NCI-H2081 (cell line): ENCODE measurements at places on chromosomes 6 and 20.

DNA sequence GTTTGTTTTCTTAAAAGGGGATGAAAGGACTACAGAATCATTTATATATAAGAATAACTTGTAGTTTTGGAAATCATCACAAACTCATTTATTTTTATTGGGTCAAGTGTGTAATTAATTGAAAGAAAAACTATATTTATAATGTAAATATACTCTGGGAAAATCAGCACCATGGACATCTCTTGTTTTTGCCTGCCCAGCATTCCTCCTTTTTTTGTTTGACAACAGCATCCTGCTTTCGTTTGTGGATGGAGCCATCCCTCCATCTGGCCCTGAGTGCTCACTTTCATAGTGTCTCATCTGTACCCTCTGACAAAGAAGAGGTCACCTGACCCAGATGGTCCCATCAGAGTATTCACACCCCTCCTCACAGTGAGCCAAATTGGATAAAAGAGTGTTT, 308.2 kb upstream of the HTR1E start:
- no peak for DNase-seq

DNA sequence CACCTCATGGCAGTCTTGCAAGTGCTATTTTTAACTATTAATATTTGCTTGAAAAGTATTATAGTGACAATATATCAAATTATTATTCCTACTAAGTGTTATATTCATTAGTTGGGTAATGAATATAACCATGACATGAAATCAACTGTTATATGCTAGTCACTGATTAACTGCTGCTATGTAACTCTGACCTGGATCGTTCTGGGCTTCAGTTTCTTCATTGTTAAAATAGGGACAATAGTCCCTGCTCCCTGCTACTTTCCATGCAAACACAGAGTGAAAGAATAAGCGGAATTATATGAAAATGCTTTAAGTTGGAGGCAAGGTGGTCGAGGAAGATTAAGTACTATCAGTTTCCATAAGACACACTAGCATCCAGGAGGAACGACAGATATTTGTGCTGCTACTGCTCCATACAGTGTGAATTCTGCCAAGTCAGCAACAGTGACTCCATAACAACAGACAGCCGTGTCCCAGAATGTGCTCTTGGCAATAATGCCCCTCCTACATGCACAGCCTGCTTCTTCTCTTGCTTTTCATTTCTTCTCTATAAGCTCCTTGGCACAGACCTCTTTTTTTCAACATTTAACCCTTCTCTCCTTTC, 107.2 kb downstream of the CHD6 start:
- no peak for DNase-seq

GRCh38 chr20:20391766-20392165, 23.9 kb downstream of the INSM1 start:
- no peak for DNase-seq

- DNase-seq, result peak; percentile 59
Observed at GRCh38 chr6:87066449-87067333, 28.2 kb downstream of the CGA start.

DNA sequence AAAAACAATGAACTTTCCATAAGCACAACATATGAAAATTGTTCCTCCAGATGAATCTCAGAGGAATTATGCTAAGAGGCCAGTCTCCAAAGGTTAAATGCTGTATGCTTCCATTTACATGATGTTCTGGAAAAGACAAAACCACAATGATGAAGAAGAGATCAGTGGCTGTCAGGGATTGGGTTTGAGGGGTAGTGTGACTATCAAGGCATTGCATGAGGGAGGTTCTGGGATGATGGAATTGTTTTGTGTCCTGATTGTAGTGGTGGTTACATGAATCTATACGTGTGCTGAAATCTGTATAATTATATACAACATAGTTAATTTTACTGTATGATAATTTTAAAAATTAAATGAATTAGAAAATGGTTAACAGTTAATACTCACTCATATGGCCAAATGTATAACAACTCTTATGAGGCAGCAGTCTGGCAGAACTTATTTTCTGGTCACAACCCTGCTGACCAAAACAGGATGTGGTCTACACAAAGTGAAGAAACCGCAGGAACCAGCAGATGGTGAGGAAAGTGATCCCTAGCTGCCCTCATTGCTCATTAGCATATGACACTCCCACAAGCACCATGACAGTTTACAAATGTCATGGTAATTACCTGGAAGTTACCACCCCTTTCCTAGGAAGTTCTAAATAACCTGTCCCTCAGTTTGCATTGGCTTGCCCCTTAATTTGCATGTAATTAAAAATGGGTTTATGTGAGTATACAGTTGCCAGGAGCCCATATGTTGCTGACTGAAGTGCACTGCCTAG, 31.9 kb downstream of the NSFL1C start:
- peak; percentile 21 for DNase-seq

- DNase-seq, result no peak
Observed at GRCh38 chr6:76866091-76866915, 597.0 kb downstream of the HTR1B start.

- DNase-seq, result no peak
Observed at GRCh38 chr6:124434421-124434820, 527.8 kb upstream of the RNF217 start.

DNA sequence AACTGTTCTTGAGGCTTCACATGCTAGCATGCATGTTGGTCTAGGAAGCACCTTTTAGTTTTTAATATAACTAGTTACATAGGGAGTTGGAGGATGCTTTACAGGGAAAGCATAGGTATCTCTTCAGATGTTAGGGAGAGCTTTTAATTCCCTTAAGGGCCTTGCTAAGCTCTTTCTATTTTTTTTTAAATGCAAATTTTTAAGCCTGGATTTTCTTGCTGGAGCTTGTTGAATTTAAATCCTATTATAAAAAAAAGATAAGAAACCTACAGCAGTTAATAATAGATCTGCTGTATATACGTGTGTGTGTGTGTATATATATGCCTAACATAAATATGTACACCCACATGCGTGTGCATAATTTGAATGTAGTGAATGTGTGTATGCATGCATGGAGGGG, 79.0 kb downstream of the FIG4 start:
- no peak for DNase-seq
